ENCODE measurements at places on chromosomes 5 and 9. TPM values are rescaled to one million over a fixed set of nuclear protein-coding genes. Genes with fewer than 3 reads are reported as not detected.

- no peak for DNase-seq
Observed at GRCh38 chr9:121830441-121831140, 179.2 kb downstream of the DAB2IP start.

Gene DCTN3
- polyA plus RNA-seq = 106 TPM

- no peak for DNase-seq
Observed at GRCh38 chr5:173020643-173021042, 35.5 kb upstream of the CREBRF start.

- DNase-seq = no peak
Observed at GRCh38 chr5:74865256-74865803, 857 bp downstream of the FAM169A start.

Gene CKS2
- polyA plus RNA-seq = 30.2 TPM

DNA sequence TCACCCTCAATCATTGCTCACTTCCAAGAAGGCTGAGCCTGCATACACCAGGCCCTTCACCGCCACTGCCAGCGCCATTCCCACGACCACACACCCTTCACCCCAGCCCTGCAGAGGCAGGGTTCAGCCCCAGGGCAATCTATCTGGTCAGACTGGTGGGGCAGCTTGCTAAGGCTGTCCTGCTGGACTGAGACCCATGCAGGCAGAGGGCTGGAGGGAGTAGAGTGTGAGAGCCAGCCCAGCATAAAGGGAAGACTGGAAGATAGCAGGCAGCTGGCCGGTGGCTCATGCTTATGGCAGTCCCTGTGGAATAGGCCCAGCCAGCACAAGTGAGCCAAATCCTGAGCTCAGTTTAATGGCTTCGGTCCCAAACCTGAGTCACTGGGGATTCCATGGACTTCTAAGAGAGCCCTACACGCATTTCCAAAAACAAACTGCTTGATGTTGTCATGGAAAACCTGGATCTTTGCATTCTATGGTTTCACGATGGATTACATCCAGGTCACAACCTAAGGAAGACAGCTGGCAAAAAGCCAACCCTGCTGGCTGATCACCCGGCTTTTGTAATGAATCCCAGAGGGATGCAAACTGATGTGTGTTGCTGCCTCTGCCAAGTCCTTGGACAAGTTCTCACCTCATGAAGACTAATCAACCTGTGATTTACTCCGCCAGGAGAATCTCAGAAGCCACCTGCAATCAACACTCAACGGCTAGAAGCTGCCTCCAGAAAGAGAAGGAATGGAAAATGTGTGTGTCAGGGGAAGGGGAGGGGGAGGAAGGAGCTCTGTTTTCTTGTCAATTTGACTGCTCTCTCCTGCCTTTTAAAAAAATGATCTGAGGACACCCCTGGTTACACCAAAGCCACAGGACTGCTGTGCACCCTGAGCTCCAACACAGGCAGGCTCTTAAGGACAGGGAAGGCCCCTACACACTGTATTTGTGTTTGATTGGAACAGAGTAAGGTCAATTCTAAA, 143.6 kb downstream of the LHFPL2 start:
- DNase-seq = no peak

DNA sequence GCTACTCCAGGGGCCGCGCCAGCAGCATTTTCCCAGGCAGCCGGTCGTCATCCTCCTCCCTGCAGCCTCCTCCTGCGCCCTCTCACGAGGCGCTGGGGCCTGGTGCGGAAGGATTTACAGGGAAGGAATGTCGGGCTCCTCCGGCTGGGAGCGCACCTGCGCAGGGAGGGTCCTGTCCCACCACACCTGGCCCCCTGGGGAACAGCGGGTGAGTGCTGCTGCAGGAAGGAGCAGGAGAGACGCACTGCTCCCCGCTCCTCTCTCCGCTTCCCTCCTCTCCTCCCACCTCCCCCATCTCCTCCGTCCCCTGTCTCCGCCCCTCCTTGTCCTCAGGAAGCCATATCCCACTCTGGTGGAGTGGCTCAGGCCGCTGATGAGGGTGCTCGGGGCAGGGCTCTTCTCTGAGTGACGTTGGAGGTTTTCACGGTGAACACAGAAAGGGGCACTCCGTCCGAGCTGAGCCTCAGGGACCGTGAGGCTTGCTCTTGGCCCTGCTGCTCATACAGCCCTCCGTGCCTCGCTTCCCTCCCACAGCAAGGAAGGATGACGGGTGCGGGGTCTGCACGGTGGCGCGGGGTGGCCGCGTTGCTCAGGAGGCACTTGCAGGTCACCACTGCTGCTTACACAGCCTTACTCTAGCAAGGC, 31.3 kb downstream of the IRX4 start:
- no peak for DNase-seq

DNA sequence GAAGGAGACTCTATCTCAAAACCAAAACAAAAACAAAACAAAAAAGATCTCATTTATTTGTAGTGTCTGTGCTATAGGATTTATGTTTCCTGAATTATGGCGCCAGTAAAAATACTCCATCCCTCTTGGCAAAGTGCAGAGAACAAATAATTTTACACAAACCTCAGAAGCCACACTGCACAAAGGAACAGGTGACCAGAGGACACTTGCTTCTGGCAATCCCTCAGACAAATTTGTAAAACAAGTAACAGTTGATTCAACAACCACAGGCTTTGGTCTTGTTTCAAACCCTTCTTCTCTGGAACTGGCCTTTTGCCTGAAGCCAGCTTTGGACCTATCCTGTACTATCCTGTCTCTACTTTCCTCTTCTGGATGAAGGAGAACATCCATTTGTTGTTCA, 502.1 kb downstream of the DMAC1 start:
- no peak for DNase-seq

GRCh38 chr5:172438319-172438668, 16.0 kb downstream of the SH3PXD2B start:
- no peak for DNase-seq

- no peak for DNase-seq
Observed at GRCh38 chr9:121233906-121234831, 32.5 kb upstream of the RAB14 start.

Measured in naive B cell (primary cell).